ENCODE measurements at places on chromosomes 6 and 20.

GRCh38 chr20:14672066-14672465 is 334.7 kb upstream of the FLRT3 start:
- DNase-seq: peak; percentile 11

- DNase-seq: no peak
Measured at GRCh38 chr6:106910999-106911949, 63.3 kb downstream of the CD24 start.

DNA sequence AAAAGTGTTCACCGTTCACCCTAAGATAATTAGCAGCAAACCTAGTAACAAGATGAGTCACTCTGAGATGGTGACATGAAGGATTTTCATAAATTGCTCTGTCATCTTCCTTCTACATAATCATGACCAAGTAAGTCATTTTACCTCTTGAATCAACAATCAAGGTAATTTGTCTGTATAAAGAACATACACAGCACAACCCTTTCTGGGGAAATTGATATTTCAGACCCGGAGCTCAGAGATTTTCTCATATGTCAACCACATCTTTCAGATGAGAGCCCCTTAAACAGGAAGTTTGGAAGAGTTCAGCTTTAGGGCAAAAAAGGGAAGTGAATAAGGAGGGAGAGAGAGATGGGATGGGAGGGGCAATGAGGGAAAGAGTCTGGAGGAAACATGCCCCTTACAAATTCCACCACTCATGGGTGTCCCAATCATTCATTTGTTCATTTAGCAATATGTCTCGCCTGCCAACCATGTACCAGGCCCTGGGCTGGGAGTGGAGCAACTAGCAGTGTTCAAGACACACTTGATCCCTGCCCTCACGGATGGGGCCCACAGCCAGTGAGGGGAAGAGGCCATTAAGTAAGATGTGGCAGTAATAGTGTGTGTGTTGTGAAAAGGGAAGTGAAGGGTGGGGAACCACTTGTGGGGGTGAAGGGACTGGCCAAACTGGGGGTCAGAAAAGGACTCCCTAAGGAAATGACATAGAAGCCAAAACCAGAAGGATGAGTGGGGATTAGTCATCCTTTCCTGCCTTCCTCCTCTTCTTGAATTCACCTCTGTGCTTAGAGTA is 190.9 kb downstream of the MAFB start:
- DNase-seq: no peak

DNA sequence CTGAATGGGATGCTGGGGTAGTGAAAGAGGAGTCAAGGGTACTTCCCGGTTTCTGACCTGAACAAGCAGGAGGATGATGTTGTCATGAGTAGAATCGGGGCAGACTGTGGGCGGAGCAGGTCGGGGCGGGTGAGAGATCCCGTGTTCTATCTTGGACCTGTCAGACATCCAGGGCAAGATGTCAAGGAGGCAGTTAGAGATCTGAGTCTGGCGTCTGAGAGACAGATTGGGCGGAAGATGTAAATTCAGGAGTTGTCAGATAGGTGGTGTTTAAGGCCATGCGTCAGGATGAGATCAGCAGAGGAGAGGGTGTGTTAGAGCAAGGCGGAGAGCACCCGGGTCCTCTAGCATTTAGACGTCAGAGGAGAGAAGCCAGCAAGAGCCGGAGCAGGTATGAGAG is 115.5 kb downstream of the DLGAP4 start:
- no peak for DNase-seq

- DNase-seq: no peak
Measured at GRCh38 chr6:36301085-36301658, 31.3 kb downstream of the PNPLA1 start.

GRCh38 chr20:42435230-42435629 is 754.5 kb downstream of the PTPRT start:
- no peak for DNase-seq

DNA sequence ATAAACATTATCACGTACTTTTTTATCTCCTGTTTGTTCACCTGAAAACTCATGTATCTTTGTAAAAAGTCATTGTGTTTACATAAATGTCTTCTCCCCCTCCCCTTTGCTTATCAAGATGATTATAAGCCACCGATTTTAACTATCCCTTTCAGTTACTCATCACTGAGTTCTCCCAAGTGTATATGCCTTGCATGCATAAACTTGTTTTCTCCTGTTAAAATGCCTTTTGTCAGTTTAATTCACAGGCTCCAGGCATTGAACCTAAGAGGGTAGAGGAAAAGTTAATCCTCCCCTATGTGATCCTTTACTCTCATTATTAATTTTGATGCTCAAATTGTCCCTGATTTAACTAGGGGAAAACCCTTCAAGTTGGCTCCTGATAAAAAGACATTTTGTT is 24.2 kb downstream of the ANKEF1 start:
- no peak for DNase-seq

- no peak for DNase-seq
Measured at GRCh38 chr20:58342104-58342945, 32.8 kb downstream of the RAB22A start.

- DNase-seq: no peak
Measured at GRCh38 chr6:12071064-12071615, 59.0 kb downstream of the HIVEP1 start.

- DNase-seq: no peak
Measured at GRCh38 chr20:58882704-58883089, 30.2 kb downstream of the GNAS start.

- no peak for DNase-seq
Measured at GRCh38 chr20:61645732-61646131, 393.7 kb downstream of the CDH4 start.

DNA sequence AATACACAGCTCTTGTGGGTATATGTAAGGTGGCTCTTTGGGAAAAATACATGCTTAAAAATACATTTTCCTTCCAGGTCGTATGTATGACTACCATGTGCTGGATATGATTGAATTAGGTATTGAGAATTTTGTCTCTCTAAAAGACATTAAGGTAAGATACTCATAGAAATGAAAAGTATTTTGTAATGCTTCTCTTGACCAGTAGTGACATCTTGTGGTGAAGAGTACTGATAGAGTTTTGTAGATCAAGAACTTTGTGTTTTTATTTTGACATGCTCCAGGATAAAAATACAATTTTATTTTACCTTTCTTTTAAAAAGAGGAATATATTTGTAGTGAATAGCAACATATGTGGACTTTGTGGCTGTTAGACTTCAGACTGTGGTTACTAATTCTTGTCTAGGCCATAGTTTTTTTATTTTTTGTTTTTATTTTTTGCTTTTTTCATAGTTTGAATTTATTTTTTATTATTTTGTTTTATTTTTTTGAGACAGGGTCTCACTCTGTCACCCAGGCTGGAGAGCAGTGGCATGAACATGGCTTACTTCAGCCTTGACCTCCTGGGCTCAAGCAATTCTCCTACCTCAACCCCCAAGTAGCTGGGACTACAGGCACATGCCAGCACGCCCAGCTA is 17.9 kb downstream of the RPF2 start:
- no peak for DNase-seq

- no peak for DNase-seq
Measured at GRCh38 chr6:6689400-6690143, 101.1 kb downstream of the LY86 start.

DNA sequence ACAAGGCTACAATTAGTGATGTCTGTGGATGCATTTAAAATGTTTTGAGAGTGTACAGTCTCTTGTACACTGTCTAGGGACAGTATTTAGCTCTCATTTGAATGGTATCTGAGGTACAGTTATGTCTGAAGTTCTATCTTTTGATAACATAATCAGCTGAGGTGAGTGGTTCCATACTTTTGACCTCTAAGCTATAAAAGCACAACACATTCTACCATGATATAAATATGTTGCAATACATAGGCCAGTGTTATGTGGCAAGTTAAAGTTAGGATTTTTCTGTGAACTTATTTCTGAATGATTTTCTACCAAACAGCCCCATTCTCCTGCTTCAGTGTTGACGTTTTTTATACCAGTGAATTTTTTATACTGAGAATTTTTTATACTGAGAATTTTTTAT is 77.6 kb downstream of the AKAP7 start:
- DNase-seq: no peak

- DNase-seq: no peak
Measured at GRCh38 chr6:41494212-41495110, 51.7 kb upstream of the FOXP4 start.

DNA sequence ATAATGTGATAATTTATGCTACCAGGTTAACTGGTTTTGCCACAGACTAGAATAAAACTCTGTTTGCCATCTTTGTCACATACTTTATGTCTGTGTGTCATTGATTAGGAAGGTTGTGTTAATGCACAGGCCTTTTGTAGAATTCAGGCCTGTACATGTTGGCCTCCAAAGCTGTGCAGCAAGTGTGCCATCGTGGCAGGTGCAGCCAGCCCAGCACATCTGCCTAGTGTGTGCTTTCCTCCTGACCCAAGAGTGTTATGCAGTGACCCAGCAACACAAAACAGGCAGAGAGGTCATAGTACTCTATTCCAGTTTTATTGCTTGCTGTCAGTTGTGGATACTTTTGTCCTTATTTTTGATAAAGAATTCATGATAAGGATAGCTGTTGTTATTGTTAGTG is 3.7 kb downstream of the MAP3K4 start:
- DNase-seq: no peak

DNA sequence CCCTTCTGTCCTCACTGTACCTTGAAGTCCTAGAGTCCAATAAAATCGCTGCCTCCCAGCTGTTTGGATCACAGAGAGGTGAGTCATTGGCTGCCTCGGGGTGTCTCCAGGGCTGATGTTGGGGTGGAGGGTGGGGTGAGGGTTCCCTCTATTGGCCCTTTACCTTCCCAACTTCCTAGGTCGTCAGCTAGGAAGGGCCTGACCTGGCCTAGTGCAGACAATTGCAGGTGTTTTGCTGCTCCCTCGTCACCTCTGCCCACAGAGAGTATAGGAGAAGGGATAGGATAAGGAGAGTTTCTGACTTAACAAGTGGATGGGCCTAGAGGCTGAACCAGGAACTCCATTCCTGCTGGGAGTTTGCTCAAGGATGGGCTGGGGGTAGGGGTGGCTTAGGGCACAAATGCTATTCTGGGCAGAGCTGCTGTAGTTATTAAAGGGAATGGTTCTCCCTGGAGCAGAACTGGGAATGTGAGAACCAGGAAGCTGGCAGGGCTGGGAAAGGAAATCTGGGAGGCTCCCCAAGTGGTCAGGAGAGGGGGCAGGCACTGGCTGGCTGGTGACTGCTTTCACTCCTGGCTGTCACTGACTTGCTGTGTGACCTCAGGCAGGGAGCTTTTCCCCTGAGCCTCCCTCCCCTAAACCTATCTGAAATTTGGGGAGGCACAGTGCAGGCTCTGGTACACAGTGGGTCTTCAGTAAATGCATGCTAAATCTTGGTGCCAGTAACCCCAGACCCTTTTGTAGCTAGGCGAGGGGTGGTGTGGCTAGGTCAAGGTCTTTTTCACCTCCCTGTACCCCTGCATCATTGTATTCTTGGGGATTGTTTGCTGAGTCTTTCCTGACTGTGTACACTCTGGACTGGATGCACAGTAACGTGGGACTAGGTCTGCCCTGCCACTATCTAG is 1.5 kb downstream of the TP53INP2 start:
- DNase-seq: peak; percentile 32

DNA sequence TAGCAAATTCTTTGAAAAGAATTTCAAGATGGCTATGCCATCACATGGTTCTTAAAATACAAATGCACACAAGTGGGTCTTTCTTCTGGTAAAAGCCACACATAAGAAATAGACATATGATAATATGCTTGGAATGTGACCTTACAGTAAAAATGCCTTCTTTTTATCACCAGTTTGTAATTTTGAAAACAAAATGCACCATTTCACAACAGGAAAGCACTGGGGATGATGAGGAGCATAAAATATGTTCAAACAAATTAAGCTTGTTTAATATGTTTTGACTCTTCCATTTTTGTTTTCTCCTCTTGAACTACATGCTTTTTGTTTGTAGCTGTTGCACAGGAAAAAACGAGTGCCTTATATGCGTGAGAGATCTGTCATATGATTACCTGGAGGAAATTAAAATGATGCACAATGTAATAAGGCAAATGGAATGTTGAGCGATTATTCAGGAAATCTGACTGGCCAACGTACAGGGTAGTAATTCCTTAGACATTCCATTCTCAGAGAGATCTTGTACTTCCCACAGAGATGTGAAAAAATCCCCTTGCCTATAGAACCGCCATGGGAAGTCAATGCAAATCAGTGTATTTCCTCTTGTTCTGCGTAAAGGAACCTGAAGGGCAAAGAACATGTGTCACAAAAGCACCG is 911.6 kb downstream of the TFAP2A start:
- no peak for DNase-seq

DNA sequence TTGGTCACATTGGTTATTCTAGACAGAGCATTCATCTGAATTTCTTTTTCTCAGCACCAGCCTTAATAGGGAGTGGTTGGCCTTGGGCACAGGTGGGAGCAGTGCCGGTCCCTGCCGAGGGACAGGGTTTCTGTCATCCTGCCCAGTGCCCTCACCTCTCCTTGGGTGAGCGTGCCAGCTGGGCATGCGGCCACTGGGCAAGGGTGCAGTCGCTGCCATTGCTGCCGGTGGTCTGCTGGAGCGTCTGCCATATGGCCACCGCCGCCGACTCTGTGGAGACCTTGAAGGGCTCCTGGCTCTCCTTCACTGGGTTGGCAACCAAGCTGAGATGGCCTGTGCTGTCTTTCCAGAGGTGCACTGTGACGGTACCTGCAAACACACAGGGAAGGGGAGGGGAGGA is 16.4 kb upstream of the UQCC2 start:
- DNase-seq: peak; percentile 38

- DNase-seq: no peak
Measured at GRCh38 chr20:24665196-24665595, 195.8 kb downstream of the SYNDIG1 start.

GRCh38 chr6:38436726-38437465 is 202.8 kb downstream of the BTBD9 start:
- DNase-seq: no peak

DNA sequence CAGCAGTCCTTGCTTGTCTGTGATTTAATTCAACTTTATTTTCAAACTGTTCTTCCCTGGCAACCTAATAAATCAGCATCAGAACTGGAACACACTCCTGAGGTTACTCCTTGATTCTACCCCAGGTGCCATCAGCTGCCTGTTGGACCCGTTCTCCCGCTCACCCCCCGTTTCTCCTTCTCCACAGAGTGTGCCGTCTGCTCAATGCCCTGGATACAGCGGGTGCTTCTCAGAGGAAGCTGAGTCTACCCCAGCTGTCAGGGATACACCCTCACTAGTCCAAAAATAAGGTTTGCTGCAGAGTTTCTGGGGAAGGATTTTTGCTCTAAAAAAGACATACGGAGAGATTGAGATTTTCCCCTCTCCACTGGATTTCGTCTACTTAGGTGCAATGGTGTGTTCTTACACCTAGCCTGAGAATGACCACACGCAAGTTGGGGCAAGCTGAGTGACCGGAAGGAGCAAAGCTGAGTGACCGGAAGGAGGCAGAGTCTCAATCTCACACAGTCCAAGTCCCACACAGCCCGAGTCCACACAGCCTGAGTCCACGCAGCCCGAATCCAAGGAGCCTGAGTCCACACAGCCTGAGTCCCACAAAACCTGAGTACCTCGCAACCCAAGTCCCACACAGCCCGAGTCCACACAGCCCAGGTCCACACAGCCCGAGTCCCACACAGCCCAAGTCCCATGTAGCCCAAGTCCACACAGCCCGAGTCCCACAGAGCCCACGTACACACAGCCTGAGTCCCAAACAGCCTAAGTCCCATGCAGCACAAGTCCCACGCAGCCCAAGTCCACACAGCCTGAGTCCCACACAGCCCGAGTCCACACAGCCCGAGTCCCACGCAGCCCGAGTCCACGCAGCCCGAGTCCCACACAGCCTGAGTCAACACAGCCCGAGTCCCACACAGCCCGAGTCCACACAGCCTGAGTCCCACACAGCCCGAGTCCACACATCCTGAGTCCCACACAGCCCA is 58.6 kb upstream of the DACT2 start:
- no peak for DNase-seq

GRCh38 chr6:27650620-27651370 is 177.9 kb upstream of the ZNF184 start:
- DNase-seq: no peak
